ENCODE measurements at places on chromosomes 7 and 10.
A peak's percentile ranks its signal among the peaks of the same experiment; 100 is the strongest.

DNA sequence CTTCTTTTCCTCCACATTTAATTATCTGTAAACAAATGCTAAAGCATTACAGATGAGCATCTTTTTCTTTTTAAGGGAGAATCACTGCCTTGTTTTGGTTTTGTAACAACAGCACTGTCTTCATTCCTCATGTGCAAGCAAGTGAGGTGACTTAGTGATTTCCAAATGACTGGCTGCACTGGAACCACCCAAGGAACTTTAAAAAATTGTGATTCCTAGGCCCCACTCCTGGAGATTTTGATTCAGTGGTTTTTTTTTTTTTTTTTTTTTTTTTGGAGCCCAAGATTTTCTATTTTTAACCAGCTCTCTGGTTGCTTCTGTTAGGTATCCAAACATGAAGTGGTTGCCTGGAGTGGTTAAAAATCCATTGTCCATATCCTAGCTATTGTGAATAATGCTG lies 176.2 kb downstream of the LRMDA start:
- no peak for DNase-seq

GRCh38 chr7:151505836-151506468 lies 13.7 kb downstream of the RHEB start:
- DNase-seq: no peak

GRCh38 chr10:36531621-36532020 lies 593.8 kb upstream of the ANKRD30A start:
- no peak for DNase-seq

DNA sequence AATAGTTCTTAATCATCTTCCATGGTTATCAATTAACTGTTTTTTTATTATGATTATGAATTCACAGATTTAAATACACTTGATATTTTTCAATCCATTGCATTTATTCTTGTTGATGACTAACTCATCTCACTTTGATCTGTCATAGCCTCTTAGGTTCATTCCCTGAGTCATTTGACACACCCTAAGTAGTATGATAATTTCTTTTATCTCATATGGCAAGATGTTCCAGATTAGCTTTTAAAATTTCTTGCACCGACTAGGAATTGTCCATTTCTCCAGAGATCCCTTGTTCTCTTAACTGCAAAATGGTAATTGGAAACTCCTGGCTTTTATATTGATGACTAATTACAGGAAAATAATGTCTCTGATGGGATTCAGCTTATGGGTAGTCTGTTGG lies 87.6 kb upstream of the CCDC6 start:
- no peak for DNase-seq

DNA sequence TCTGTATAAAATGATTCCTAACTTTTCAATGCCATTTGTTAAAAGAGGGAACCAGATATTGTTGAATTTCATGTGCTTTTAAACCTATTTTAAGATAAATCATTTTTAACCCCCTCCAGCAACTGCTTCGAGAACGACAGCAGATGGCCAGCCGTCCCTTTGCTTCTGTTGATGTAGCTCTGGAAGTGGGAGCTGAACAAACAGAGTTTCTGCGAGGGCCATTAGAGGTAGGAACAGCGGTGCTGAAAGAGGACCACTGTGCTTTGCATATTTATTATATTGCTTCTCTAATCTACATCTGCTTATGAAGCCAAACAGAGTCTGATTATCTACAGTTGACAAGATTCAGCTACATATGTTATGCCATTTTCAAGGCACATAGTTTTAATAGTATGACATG lies 545.9 kb downstream of the GFRA1 start:
- no peak for DNase-seq

GRCh38 chr7:40219917-40220316 lies 85.1 kb downstream of the SUGCT start:
- no peak for DNase-seq

DNA sequence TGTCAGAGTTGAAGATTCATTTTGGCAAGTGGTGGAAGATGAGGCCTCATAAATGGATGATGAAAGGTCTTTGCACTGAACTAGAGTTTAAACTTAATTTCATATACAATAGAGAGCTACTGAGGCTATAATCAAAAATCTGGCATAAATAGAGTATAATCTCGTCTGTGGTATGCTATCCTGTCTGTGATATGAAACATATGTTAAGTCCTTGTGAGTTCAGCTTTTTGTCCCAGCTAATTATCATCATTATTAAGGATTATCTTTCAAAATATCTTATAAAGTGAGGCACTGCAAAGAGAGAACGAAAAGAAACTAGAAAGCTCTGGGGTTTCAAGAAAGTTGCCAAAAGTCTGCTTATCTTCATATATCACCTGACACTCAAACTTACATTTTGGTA lies 83.4 kb downstream of the GAD2 start:
- DNase-seq: no peak

DNA sequence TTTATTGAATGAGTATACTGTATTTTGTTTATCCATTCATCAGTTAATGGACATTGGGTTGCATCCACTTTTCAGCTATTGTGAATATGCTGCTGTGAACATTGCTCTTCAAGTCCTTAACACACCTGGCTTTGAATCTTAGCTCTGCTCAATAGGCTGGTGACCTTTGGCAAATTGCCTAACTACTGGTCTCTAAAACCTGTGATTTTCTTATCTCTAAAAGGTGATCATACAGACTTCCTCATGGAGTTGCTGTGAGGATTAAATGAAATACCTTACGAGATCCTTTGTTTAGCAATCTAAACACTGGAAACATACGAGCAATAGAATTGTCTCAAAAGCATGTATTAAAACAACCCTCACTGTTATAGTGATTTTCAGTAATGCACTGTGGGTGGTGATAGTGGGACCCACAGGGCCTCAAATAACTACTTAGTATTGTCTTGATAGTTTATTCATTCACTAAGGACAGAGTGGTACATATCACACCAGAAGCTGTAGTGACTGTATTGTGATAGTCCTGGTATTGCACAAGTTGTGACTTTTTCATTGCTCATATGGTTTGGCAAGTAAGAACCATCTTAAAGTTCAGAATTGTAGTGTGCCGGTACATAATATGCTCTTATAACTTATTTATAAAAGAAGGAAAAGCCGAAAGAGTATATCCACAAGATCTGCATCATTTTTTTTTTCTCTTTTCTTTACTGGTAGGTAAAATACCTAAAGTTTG lies 257.6 kb downstream of the EXOC4 start:
- DNase-seq: no peak

DNA sequence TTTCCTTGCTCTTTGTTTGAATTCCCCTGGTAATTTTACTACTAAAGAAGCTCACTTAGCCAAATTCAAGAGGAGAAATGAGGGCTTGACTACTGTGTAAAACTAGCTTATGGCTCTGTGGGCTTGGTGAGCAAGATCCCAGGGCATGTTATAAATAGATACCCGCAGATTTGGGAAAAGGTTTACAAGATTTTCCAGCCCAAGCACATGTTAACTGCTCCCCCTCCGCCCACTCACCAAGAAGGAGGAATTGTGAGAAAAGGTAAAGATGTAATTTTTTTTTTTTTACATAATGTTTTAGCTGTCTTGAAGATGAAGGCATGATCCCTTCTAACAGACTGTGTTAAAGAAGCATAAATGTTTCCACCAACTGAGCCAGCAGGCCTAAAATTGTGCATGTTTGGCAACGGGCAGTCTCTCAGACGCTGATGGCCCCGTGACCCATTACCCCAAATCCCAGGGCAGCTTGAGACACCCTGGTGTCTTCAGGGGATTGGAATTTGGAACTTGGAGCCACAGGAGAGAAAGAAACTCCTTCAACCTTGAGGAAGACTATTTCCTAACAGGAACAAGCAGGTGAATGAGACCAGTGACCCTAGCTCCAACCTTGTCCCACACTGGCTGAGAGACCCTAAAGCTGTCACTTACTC lies 429.8 kb upstream of the CELF2 start:
- DNase-seq: no peak

DNA sequence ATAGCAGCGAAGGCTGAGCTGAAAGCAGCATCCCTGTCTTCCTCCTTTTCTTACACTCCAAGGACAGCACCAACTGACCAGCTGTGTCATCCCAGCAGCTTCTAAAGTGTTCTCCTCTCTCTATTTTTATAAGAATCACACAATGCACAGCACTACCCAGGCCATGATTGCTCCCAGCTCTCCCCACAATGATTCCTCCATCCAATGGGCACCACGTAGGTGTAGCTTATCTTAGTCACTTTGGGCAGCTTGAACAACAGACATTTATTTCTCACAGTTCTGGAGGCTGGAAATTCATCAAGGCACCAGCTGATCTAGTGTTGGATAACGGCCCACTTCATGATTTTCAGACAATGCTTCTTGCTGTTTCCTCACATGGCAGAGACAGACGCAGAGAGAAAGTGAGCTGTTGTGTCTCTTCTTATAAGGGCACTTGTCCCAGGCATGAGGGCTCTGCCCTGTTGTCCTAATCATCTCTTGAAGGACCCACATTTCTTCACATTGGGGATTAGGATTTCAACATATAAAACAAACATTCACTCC lies 92.0 kb upstream of the CDC14C start:
- DNase-seq: peak; percentile 43

DNA sequence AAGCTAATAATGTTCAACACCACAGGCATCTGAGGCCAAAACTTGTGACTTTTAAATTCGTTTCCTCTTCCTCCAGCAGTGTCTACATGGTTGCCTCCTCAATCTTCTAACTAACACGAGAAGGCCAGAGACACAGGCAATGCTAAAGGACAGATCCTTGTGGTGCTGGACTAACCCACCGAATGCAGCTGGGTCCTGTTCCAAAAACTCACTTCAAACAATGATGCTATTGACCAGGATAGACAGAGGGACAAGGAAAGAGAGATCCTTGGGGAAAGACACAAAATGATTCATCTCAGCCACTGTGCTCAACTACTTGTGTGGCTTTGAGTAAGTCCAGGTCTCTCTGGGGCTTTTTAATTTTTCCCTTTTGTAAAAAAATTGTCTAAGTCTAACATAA lies 107.6 kb downstream of the KCNMA1 start:
- no peak for DNase-seq

GRCh38 chr7:2038931-2039728 lies 193.6 kb downstream of the MAD1L1 start:
- DNase-seq: no peak

- no peak for DNase-seq
Measured at GRCh38 chr10:107914450-107915214, 750.1 kb upstream of the SORCS1 start.

All from substantia nigra (tissue), 51 donors.